ENCODE measurements at places on chromosomes 1 and 21.

DNA sequence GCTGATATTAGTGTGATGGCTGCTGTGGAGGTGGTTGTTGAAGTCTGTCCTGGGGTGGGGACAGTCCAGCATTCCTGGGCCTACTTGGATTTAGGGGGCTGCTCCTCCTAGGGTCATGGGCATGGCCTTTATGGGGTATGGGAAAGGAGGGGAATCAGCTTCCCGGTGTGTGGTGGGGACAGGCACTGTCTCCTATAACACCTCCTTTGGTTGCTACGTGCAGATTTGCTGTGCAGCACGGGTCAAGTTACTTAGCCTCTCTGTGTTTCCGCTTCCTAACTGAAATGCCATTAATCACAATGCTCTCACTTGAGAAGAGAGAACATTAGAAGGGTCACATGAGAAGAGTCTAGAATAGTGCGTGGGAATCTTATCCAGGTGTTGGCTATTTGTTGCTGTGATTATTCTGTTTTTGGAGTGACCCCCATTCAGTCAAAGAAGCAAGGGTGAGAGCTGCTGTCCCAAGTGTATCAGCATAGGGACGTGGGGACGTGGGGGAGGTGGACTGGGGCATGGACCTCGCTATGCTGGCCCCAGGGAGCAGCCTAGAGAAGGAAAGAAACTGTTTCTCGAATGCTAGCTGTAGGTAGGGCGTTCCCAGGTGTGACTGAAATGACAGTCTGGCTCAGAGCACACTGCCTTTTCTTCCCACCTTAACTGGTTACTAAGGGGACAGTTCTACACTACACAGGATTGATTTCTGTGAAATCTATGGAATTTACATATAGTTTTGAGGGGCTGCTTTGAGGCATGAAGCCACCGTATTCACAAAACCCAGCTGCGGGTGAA lies 19.9 kb downstream of the SOX13 start:
- DNase-seq = no peak

GRCh38 chr1:2914702-2915101 lies 106.6 kb upstream of the ACTRT2 start:
- DNase-seq = no peak

GRCh38 chr1:159012495-159012894 lies 2.8 kb downstream of the IFI16 start:
- no peak for DNase-seq

GRCh38 chr21:41874611-41875010 lies 4.5 kb downstream of the PRDM15 start:
- DNase-seq = no peak

GRCh38 chr1:231806623-231807495 lies 180.3 kb downstream of the DISC1 start:
- no peak for DNase-seq

DNA sequence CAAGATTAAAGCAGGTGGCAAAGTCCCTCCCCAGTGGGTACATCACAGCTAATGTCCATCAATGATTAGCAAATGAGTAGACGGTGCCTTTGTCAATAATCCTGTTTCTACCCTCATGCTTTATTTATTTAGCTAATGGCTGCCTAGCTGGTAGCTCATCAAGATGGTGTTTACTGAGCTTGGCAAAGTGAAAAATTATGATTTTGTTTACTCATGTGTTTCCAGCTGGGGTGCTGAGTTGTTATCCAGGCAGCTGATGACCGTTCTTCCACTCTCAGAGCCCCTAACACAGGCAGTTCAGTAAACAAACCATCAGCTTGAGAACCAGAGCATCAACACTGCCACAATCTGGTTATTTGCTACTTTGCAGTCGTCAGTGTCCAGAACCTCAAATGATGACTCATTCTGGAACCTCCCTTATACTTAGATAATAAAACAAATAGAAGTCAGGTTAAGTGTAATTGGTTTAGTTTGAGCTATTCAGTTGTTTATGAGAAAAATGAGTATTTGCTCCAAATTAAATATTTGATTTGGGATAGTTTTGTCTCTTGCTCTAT lies 163.9 kb downstream of the ST6GALNAC5 start:
- DNase-seq = peak; percentile 69

DNA sequence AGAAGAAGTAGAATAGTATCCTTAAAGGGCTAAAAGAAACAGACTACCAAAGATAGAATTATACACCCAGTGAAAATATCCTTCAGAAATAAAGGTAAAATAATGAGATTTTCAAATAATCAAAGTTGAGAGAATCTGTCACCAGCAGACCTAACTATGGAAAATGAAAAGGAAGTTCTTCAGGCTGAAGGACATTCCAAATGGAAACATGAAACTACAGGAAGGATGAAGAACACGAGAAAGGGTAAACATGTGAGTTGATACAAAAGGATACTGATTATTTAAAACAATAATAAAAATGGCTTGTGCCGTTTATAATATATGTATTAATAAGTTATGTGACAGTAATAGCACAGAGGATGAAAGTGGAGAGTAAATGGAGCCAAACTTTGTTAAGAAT lies 57.1 kb upstream of the SLFNL1 start:
- DNase-seq = no peak

GRCh38 chr1:226680653-226681052 lies 58.4 kb downstream of the ITPKB start:
- no peak for DNase-seq

- DNase-seq = no peak
Measured at GRCh38 chr1:61123326-61123725, 41.0 kb downstream of the NFIA start.

DNA sequence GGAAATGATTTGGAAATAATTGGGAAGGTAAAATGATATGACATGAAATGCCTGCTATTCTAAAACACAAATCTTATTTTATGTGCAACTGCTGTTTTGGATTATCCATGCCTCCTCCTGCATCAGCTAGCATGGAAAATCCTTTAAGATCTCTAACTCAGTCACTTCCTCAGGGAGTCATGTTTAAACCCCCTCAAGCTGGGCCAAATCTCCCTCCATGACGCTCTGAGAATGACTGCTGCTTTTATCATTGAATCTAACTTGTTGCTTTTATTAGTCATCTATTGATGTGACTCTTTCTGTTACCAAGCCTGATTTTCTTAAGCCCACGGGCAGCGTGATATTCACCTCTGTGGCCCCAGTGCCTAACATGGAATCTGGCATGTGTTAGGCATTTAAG lies 324.8 kb downstream of the DISC1 start:
- no peak for DNase-seq

GRCh38 chr1:84171481-84171880 lies 27.4 kb downstream of the PRKACB start:
- DNase-seq = no peak

- DNase-seq = no peak
Measured at GRCh38 chr1:201404055-201404454, 4.9 kb upstream of the LAD1 start.

DNA sequence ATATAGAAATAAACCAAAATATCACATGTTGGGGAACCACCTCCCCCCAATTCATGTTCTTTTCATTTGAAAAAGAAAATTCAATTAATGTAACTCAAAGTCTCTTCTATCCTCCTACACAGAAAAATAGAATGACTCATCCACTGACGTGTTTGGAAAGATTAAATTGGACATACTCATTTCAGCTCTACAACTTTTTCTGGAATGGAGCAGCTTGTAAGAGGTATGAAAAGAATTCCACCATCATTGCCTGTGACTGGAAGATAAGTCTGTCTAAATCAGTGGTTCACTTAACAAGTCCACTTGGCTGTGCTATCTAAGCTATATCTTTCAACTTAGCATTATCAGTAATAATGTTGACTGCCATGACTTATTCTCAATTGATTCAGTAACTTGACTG lies 702.3 kb downstream of the BRINP3 start:
- DNase-seq = no peak

DNA sequence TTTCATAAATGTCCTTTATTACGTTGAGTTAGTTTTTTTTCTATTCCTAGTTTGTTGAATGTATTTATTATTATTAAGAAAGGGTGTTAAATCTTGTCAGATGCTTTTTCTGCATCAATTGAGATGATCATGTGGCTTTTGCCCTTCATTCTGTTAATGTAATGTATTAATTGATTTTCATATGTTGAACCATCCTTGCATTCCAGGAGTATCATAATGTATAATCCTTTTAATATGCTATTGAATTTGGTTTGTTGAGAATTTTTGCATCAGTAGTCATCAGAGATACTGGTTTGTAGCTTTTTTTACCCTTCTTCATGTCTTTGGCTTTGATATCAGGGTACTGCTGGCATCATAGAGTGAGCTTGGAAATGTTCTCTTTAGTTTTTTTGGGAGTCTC lies 100.0 kb downstream of the POFUT2 start:
- DNase-seq = no peak
